ENCODE measurements at places on chromosomes 3 and 15.

- no peak for DNase-seq
Measured at GRCh38 chr3:55412545-55412944, 74.6 kb downstream of the WNT5A start.

- DNase-seq = no peak
Measured at GRCh38 chr15:74387621-74388362, 20.3 kb upstream of the CYP11A1 start.

GRCh38 chr3:150917951-150918350, 12.7 kb upstream of the MINDY4B start:
- DNase-seq = no peak

DNA sequence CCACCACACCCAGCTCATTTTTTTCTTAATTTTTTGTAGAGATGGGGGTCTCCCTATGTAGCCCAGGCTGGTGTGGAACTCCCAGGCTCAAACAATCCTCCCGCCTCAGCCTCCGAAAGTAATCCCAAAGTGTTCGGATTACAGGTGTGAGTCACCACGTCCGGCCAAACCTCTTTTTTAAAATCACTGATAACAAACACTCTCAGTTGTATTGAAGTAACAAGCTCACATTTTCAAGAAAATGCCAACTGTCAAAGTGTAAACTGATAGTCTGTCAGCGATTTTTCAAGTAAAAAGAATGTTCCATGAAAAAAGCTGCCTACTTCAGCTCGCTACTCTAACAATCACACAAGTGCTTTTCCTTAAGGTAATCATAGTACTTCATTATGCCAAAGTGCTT, 33.4 kb downstream of the UBXN7 start:
- DNase-seq = no peak

- DNase-seq = no peak
Measured at GRCh38 chr3:12312010-12312409, 23.1 kb downstream of the PPARG start.

GRCh38 chr3:66854601-66855151, 143.4 kb upstream of the KBTBD8 start:
- DNase-seq = no peak

DNA sequence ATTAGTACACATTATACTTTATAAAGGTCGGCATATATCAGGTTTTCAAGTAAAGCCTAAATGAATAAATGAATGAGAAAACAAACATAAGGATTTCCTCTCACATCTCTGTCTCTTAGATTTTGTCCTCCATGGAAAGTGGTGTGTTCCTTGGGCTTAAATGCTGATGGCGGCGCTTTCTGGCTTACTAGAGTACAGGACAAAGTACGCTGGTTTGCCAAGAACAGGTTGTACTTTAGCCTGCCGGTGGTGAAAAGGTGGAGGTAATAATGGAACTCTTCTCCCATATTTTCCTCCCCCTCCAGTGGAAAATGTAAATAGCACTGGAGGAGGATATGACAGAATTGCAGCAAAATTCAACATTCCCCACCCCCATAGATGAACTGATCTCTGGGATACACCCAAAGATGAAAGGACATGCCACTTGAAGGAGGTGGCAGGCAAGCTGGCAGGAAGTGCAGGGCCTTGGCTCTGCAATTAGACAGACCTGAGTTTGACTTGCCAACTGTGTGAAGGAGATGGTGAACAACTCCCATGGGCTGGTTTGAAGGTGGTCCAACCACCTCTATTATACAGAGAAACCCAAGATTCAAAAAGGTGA, 29.3 kb downstream of the CEP152 start:
- DNase-seq = no peak

DNA sequence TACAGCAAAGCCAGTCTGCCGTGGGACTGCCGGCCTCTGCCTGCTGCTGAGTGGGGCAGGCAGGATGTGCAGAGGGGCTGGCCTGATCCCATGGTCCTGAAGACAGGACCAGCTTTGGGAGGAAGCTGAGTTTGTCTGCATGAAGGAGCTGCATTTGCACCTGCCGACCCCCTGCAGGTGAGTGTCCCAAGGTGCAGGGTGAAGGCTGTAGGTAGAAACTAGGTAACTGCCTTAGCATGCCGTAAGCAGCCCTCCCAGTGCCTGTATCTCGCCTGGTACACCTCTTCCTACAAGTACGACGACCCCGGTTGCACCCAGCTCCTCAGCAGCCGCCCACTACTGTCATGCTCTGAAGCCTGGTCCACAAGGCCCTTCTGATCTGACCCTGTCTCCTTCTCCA, 34.9 kb downstream of the AMOTL2 start:
- no peak for DNase-seq

DNA sequence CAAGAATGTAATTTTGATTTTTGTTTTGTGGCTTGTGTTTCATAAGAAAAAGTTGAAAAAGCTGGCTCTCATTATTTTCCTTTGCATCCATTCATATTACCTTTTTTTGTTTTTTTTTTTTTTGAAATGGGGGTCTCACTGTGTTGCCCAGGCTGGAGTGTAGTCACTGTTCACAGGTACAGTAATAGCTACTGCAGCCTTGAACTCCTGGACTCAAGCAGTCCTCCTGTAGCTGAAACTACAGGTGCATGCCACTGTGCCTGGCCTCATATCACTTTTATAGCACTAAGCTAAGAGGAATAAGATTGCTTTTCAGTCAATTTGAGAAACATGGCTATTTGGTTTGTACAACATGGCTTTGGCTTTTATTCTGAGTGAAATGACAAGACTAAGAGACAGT, 49.8 kb downstream of the TCF12 start:
- DNase-seq = no peak

DNA sequence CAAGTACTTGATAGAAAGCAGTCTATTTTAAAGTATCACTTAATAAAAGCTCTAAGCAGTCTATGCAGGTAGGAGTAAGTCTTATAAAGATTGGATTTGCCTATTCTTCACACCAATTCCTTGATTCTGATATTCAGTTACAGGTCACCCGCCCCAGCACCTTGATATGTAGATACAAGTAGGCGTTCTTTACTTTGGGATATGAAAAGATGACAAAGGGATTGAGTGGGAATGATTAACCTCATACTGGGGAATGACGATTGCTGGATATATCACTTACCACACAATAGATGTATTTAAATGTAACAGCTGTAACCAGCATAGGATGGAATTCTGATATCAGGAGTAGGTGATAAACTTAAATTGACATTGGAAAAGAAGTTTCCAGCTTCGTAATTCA, 47.1 kb downstream of the HHLA2 start:
- DNase-seq = no peak

DNA sequence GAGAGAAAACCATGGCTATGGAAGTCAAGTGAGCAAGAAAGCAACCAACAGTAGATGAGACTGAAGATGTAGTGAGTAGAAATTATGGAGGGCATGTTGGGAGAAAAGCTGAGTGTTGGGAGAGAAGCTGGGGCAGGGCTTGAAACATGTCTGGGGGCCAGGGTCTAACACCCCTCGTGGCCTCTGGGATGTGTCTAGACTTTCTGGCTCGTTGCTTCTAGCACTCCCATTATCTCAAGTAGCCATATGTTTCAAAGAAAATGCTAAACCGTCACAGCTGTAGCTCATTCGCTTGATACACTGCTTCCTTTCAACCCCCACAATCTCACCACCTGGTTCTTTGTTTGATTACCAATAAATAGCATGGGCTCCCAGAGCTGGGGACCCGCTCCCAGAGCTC, 83.8 kb upstream of the BCHE start:
- no peak for DNase-seq

DNA sequence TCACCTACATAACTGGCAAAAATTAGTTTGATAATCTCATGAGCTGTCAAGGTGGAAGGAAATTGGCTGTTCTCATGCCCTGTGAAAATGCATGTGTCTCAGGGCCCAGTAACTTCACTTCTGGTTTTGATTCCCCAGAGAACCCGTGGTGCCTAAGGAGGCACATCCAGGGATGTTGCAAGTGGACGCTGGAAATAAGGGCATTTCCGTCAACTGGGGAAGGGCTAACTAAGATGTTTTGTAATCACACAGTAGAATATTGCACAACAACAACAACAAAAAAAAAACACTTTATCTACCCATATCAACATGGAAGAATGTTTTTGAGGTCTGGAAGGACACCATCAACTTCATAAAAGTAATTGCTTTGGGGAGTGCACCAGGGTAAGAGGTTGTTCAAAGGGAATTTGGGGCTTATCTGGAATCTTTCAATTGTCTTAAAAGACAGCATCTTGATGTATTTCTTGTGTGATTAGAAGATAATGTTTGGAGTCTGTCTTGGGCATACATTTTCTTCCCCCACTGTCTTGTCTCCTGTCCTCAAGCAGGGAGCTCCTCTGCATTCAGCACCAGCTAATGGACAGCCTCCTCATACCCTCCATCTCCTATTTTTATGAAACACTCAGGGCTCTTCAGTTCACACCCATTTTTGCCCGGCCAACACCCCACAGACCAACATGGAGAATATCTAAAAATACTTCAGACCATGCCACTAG, 37.2 kb upstream of the PRR20G start:
- no peak for DNase-seq

DNA sequence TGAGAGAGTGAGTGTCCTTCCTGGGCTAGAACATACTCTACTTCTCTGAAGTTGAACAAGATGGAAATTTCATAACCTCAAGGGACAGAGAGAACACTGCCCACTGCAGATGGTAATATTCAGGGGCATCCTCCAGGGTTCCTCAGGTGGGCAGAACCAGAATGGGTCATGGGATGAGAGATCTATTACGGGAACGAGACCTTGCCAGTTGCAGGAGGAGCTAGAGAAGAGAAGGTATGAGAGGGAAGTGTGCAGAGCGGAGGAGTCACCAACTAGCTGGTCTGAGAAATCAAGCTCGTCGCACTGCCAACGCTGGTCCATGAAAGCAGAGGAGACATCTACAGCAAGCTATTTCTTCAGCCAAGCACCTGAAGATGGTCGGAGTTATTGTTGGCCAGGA, 184.7 kb downstream of the TJP1 start:
- no peak for DNase-seq

All from CD8-positive, alpha-beta memory T cell (primary cell).